Stimulated activated CD4-positive, alpha-beta T cell treated with anti-CD3 and anti-CD28 coated beads, Interleukin-1b, Interleukin-23, amount 100 ng/mL, for 1 hour (primary cell): ENCODE measurements at places on chromosomes 5 and 9.
A peak's percentile ranks its signal among the peaks of the same experiment; 100 is the strongest.

DNA sequence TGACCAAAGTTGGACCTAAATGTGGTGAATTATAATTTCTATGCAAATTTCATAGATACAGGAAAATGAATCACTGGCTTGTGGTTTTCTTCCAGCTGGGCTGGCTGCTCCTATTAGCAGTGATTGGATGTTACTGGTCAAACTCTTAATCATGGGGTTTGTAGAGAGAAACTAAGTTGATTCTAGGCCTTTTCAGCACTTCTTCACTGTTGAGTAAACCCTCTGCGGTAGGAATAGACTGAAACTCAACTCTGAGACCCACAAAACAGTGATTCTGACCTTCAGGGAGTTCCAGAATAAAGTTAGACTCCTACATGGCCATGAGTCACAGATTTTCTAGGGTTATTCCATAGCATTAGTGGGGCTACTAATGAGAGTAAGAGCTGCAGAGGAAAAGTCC lies 47.9 kb upstream of the FKTN start:
- DNase-seq: no peak

GRCh38 chr5:112628214-112628980 lies 109.3 kb upstream of the APC start:
- no peak for DNase-seq

DNA sequence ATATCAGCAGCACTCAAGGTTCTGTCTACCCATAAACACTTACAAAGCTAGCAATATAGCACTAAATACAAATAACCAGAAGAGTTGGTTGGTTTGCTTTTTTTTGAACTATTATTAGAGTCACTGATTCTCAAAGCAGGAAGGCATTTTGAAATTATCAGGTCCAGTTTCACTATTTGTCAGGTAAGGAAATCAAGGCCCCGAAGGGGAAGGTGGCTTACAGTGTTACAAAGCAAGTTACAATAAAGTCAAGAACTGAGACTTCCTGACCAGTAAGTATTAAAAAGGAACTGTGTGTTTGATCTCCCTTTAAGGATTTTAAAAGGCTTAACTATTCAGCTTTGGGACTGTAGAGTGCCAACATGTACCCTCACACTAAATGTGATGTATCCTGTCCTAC lies 10.8 kb downstream of the C5orf15 start:
- DNase-seq: no peak

GRCh38 chr5:96008987-96009647 lies 47.5 kb upstream of the ELL2 start:
- no peak for DNase-seq

GRCh38 chr9:124256517-124257069 lies 1.2 kb upstream of the NEK6 start:
- DNase-seq: no peak

DNA sequence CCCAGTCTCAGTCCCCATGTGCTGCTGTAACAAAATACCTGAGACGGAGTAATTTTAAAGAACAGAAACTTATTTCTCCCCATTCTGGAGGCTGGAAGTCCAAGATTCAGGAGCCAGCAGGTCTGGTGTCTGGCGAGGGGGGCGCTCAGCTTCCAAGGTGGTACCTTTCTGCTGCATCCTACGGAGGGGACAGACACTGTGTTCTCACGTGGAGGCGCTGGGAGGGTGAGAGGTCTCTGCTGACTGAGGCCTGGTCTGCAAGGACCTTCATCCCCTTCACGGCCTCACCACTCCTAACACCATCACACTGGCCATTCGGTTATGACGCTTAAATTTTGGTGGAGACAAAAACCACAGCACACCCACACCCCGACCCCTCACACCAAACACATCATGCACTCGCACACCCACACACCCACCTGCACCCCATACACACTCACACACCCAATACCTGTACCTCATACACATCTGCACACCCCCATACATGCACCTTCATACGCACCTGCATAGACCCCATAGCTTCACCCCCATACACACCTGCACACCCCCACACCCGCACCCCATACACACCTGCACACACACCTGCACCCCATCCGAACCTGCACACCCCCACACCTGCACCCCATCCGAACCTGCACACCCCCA lies 9.8 kb upstream of the ZDHHC11 start:
- no peak for DNase-seq

DNA sequence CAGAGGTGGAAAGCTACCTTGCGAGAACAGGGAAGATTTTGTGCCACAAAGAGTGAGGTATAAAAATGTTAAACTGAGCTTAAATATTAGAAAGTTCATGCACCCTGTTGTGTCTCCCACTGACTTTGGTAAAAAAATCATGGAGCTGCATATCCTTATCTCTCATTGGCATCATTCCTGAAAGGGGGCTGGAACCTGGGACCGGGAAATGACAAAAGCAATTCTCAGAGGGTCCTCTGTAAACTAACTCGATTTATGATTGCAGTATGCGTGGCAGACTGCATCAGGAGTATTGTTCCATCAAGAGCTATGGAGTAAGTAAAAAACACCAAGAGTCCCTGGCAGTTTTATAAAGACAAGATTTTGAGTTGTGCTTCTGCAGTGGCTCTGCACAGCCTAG lies 148.8 kb downstream of the DCP2 start:
- no peak for DNase-seq

GRCh38 chr9:136370687-136371532 lies 2.6 kb downstream of the CARD9 start:
- no peak for DNase-seq

DNA sequence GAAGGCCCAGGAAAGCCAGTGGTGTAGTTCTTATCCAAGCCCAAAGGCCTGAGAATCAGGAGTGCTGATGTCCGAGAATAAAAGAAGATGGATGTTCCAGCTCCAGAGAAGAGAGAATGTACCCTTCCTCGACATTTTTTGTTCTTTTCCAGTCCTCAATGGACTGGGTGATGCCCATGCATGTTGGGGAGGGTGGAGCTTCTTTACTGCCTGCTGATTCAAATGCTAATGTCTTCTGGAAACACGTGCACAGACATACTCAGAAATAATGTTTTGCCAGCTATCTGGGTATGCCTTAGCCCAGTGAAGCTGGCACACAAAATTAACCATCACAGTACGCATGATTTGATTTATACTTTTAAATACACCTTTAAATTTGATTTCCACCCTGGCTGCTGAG lies 61.5 kb upstream of the FOXE1 start:
- no peak for DNase-seq

- no peak for DNase-seq
These were observed 63.5 kb upstream of the SLC2A8 start for GRCh38 chr9:127333221-127334064.

DNA sequence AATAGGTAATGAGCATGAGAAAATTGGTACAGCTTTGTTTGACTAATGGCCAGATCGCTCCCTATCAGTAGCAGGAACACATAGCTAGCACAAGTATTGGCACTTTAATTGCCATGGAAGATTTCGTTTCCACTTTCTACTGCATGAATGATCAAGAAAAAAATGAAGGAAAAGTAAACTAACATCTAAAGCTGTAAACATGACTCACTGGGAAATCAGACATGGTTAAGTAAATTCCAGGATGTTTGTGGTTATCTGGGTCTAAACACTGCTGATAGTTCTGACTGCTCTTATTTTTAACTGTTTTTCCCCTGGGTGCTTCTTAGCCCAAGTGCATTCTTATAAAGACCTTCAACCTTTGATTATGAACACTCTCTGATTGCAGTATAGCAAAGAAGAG lies 388.9 kb downstream of the NR2F1-AS1 start:
- DNase-seq: no peak

DNA sequence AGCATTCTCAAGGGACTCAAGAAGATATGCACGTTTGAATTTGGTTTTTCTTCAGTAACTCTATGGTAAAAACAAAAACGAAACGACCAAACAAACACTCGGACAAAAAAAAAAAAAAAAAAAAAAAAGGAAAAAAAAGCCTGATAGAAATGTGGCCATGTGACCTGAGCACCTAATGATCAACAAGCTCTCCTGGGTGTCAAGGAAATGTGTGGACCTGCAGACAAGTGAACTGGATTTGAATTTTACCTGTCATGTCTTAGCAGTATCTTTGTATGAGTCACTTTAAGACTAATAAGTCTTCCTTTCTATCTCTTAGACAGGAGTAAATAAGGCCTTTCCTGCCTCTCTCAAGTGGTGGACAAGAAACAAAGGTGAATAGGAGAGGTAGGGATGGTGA lies 190.6 kb upstream of the GRIA1 start:
- DNase-seq: no peak

DNA sequence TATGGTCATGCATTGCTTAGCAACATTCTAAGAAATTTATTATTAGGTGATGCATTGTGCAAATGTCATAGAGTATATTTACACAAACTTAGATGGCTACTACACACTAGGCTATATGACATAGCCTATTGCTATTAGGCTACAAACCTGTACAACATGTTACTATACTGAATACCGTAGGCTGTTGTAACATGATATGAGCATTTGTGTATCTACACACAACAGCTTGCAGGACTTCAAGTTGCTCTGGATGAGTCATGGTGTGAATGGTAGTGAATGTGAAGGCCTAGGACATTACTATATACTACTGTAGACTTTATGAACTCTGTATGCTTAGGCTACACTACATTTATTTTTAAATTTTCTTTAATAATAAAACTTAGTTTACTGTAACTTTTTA lies 107.2 kb upstream of the MAMDC2 start:
- no peak for DNase-seq

DNA sequence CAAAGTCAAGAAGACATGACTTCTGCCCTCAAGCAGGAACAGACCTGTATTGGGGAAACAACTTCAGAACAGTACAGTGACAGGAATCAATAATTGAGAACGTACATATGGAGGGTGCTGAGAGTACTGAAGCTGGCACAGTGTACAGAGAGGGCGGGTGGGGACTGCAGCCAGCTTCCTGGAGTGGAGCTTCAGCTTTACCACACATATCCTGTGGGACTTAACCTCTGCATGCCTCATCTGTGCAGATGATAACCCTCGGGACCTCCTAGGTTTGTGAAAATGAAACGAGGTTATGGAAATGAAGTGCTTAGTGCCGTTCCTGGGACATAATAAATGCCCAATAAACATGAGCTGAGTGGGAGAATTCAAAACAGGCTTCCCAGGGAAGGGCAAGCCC lies 22.1 kb upstream of the RARS1 start:
- no peak for DNase-seq

- no peak for DNase-seq
These were observed 70.7 kb downstream of the MSX2 start for GRCh38 chr5:174794931-174795672.

GRCh38 chr5:120405923-120406322 lies 58.2 kb upstream of the PRR16 start:
- DNase-seq: no peak

GRCh38 chr5:10778179-10778910 lies 17.3 kb upstream of the DAP start:
- DNase-seq: no peak

- no peak for DNase-seq
These were observed 273.7 kb downstream of the CETN3 start for GRCh38 chr5:90135779-90136378.

GRCh38 chr5:137752905-137753690 lies 1.1 kb downstream of the HNRNPA0 start:
- no peak for DNase-seq

GRCh38 chr9:109010746-109011145 lies 2.6 kb downstream of the CTNNAL1 start:
- peak; percentile 25 for DNase-seq

DNA sequence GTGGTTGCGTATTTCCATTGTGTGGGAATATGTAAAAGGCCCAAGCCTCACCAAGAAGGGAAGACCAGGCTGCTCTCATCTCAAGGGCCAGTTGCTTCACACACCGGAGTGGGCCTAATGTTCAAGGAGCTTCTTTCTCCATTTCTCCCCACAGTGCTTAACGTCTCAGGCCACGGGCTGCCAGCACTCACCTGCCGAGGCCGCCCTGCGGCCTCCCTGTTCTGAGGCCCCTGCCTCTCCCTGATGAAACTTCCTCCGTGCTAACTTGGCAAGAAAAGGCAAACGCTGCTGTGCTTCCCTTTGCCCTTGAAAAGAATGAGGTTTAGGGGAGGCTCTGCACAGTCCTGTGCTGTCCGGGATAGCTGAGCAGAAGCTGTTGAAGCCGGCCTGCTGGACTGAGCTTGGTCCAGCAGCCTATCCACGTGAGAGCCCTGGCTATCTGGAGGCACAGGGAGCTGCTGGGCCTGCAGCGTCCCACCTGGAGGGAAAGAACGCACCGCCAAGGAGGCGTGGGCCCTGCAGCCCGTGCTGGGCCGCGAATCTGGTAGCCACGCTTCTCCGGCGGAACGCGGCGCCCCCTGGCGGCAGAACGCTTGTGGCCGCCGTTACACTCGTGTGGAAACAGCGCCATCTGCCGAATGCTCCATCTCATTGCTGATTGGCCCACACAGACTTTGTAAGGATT lies 73.5 kb upstream of the PRSS3 start:
- DNase-seq: peak; percentile 86

GRCh38 chr5:108278285-108279240 lies 103.3 kb downstream of the FBXL17 start:
- no peak for DNase-seq

GRCh38 chr5:135178476-135179155 lies 144.6 kb upstream of the PITX1 start:
- DNase-seq: no peak

DNA sequence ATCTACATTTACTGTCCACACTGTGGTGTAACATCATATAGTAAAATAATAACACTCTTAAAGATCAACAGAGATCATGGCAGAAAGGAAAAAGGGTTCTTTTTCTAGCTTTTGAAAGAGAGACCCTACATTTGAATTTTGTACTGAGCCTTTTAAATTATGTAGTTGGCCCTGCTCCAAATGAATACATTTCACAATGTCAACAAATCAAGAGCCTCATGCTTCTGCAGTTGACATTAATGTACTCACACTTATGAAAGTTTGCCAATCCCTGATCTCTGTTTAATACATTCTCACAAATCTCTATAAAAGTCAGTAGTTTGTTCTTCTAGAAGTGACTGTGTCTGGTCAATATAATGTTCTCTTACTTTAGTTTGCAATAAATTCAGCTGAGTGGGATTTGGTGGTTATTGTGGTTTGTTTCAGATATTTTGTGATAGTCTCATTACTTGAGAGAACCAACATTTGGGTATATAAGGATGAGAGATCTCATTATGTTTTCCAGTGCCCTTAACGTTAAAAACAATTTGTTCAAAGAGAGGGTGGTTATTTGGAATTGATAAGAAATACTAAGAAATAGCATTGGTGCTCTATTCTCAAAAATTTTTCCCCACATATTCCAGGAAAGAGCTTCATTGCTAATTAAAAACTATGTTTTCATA lies 277.8 kb upstream of the FTMT start:
- no peak for DNase-seq

GRCh38 chr5:37940931-37941623 lies 101.2 kb upstream of the GDNF start:
- no peak for DNase-seq

DNA sequence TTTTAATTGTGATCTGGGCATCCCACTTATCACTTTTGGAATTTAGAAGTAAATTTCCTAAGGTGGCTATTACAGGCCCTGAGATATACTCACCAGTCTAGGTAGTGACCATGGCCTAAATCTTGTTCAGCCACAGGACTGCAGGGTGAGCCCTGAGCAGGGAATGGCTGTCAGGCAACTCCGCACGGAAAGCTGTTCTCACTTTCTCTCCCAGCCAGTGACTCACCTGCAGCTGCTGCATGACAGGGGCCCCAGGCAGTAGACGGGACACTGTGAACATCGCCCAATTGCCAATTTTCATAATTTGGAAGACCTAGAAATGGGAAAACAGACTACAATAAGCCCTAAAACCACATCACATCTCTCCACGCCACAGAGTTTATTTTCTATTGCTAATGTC lies 69.6 kb upstream of the TAF1L start:
- DNase-seq: no peak

- DNase-seq: no peak
These were observed 84.3 kb downstream of the ZNF462 start for GRCh38 chr9:106947106-106947900.

GRCh38 chr9:135255033-135255840 lies 167.8 kb downstream of the OLFM1 start:
- DNase-seq: no peak
